ENCODE measurements at places on chromosomes 5 and 9.

- no peak for DNase-seq
Observed at GRCh38 chr5:173771121-173771724, 116.9 kb upstream of the CPEB4 start.

DNA sequence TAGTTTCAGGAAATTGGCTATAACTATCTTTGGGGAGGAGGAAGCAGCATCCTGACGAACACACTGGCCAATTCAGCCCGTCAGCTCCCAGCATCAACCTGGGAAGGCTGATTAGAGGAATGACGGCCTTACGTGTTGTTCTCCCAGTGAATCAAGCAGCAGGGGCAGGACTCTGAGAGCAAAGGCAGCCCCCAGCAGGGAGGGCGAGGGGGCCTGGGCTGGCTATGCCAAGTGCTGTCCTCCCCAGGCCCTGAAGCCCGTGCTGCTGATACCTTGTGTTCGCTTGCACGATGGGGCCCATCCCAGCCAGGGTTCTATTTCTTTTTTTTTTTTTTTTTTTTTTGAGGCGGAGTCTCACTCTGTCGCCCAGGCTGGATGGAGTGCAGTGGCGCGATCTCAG, 254.1 kb downstream of the FSTL4 start:
- no peak for DNase-seq

- no peak for DNase-seq
Observed at GRCh38 chr5:167219298-167219697, 1072.1 kb upstream of the WWC1 start.

DNA sequence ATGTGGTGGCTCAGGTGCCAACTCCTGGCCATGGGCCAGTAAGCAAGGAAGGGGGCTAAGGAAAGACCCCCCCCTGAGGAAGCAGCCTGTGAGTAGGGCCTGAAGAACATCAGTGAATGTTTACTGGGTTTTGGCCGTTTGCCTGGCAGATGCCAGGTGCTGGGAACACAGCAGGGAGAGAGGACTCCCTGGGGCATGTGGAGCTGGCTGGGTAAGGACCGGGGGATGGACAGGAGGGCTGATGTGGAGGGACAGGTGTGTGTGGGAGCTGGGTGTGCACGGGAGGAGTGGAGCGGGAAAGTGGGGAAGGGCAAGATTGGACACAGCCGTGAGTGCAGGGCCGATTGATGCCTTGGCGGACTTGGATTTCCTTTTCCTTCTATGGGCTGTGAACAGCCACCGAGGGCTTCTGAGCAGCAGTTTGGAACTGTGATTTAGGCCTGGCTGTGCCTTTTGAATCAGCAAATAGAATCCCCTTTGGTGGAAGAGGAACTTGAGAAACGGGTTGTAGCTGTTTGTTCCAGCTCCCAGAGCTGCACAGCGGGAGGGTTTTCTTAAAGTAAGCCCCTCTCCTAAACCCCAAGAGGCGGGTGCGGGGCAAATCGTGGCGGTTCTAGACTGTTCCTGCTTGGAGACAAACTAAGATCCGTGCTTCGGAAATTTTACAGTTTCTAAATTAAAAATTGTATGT, 3.1 kb downstream of the HMCN2 start:
- DNase-seq, result no peak

- DNase-seq, result no peak
Observed at GRCh38 chr5:180120237-180121101, 48.9 kb upstream of the RNF130 start.

- DNase-seq, result no peak
Observed at GRCh38 chr9:126096340-126096739, 230.3 kb upstream of the MVB12B start.

GRCh38 chr5:118070041-118070440, 918.3 kb downstream of the DTWD2 start:
- DNase-seq, result no peak

Measured in kidney tubule cell (primary cell).